ENCODE measurements at places on chromosomes 12 and 14.
A peak's percentile ranks its signal among the peaks of the same experiment; 100 is the strongest.

- peak overlapping the region; percentile 98 for H3K27ac ChIP-seq
- peaks cover 45% of the 10 kb centered on the region for H3K4me1 ChIP-seq
- H3K36me3 ChIP-seq, result no peaks in the 10 kb centered on the region
- no peaks in the 10 kb centered on the region for H3K27me3 ChIP-seq
Observed at GRCh38 chr14:77032491-77032843, 4.0 kb upstream of the IRF2BPL start.

DNA sequence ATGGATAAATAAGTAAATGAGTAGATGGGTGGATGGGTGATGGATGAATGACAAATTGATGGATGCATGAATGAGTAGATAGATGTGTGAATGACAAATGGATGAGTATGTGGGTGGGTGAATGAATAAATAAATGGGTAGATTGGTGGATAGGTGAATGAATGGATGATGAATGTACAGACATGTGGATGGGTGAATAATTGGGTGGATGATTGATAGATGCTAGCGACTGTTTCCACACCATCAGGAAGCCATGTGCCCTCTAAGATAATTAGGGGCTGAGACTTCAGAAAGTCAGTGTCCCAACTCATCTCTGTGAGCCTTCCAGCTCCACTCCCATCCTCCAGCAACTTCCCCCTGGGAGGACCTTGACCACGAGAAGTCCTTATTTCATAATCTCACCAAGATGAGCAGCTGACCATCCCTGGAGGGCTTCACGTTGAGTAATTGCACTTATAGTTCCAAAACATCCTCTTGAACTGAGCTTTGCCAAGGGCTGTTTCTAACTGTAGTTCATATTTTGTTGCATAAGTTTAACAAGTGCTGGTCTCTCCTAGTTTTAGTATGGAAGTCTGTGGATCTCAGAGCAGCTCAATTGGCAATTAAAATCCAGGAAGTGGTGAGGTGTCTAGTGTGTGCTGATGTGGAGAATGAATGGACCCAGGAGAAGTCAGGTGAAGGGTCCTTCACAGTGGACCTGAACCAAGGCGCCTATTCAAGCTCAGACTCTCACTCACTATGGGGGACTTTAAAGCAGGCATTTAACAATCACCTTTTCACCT lies 295.7 kb downstream of the ADGRD1 start:
- no peak for DNase-seq
- no peak overlapping the region for H3K27ac ChIP-seq
- no peaks in the 10 kb centered on the region for H3K4me1 ChIP-seq
- no peaks in the 10 kb centered on the region for H3K36me3 ChIP-seq
- no peaks in the 10 kb centered on the region for H3K27me3 ChIP-seq

DNA sequence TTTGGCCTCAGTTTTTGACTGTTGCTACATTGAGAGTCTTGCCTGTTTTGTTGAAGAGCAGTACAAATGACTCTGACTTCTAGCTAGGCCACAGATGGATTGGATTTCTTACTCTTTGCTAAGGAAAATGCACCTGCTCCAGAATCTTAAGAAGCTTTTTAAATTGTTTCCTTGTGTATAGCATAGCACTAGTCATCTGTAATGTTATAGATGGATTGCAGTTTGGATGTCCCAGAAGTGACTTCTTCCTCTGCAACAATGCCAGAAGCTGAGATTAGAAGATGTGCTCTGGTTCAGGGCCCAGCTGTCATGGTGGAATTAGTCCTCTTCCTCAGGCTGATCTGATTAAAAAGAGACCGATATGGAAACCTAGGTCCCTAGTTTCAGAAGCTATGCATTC lies 67.9 kb downstream of the DAAM1 start:
- peaks cover 49% of the 10 kb centered on the region for H3K4me1 ChIP-seq
- H3K4me3 ChIP-seq, result no peak overlapping the region
- H3K27me3 ChIP-seq, result no peaks in the 10 kb centered on the region
- peak overlapping the region; percentile 79 for H3K27ac ChIP-seq
- no peak for DNase-seq
- no peaks in the 10 kb centered on the region for H3K36me3 ChIP-seq

GRCh38 chr14:104424406-104425072 lies 155.0 kb upstream of the C14orf180 start:
- DNase-seq, result no peak
- no peaks in the 10 kb centered on the region for H3K36me3 ChIP-seq
- H3K4me3 ChIP-seq, result no peak overlapping the region
- H3K27me3 ChIP-seq, result no peaks in the 10 kb centered on the region

DNA sequence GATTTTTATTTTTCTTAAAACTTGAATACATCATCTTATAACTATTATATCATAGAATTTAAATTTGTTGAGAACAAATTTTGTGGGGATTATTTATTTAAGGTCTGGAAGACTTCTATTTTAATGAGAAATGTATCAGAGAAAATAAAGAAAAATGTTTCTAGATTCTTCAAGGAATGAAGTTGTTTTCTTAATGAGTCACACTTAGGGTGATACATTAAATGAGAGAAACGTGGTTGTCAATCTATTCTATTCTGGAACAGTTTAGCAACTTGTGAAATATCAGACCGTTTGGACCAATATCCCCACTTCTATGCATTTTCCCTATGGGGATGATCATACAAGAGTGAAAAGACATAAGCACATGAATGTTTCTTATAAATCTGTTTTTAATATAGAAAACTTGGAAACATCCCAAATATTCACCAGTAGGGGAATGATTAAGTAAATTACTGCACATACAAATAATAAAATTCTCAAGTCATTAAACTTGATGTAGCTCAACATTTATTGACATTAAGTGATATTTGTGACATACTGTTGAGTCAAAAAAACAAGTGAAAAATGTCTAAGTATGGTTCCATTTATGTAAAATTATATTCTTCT lies 88.5 kb downstream of the E2F7 start:
- no peak overlapping the region for H3K27ac ChIP-seq
- H3K27me3 ChIP-seq, result no peaks in the 10 kb centered on the region
- H3K4me3 ChIP-seq, result no peak overlapping the region

GRCh38 chr12:76074701-76075336 lies 9.7 kb downstream of the NAP1L1 start:
- H3K27me3 ChIP-seq, result no peaks in the 10 kb centered on the region
- H3K4me1 ChIP-seq, result peaks cover 3% of the 10 kb centered on the region
- H3K27ac ChIP-seq, result no peak overlapping the region
- H3K4me3 ChIP-seq, result no peak overlapping the region
- no peak for DNase-seq
- no peaks in the 10 kb centered on the region for H3K36me3 ChIP-seq

DNA sequence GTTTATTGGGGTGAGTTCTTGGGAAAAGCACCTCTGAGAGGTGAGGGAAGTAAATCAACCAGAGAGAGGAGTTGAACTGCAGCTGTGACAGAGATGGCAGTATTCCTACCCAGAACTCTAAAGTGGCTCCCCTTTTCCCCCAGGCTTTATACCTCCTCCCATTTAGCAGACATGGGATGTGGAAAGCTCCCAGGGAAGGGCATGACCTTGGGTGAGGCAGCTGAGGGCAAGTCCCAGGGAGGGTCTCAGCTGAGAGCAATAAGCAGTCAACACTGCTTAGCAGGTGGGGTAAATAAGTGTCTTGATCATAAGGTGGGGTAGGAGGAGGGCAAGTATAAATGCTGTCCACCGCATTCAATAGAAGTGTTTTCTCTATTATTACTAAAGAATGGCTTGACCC lies 143.0 kb downstream of the AKAP6 start:
- no peak overlapping the region for H3K4me3 ChIP-seq
- DNase-seq, result no peak
- no peaks in the 10 kb centered on the region for H3K36me3 ChIP-seq

All from thoracic aorta (tissue), 2 donors.